ENCODE measurements at places on chromosomes 1 and 21.

DNA sequence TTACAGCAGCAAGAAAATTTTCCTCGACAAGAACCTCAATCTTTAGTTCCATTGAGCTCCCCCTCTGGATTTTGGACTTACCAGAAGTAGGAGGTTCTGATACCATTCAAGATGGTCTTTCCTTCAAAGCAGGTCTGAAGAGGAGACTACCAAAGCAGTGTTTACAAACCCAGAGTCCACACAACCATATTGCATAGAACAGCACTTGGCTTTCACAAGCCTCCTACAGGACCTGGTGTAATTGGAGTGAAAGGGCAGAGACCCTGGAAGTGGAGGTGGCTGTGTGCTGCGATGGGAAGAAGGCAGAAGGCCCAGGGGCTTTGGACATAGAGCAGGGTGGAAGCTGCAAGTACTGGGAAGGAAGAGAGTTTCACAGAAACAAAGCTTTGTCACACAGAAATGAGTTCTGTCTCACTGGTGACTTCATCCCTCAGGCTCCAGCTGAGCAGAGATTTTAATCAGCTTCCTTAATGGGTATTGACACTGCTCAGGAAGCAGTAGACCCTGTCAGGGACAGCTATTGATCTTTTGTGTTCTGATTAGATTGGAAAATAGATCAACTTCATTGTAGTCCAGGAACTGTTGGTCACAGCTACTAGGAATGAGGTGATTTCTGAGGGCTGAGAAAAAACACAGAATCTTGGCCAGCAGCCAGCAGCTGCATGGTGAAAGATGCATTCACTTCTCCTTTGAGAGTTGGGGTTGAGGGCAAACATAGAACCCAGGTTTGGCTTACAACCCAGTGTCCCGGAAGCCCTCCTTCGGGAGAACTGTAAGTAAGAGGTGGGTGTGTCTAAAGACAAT, 124.0 kb downstream of the SYT2 start:
- no peak for DNase-seq

- DNase-seq = no peak
These were observed 430 bp downstream of the WASF2 start for GRCh38 chr1:27489501-27489972.

DNA sequence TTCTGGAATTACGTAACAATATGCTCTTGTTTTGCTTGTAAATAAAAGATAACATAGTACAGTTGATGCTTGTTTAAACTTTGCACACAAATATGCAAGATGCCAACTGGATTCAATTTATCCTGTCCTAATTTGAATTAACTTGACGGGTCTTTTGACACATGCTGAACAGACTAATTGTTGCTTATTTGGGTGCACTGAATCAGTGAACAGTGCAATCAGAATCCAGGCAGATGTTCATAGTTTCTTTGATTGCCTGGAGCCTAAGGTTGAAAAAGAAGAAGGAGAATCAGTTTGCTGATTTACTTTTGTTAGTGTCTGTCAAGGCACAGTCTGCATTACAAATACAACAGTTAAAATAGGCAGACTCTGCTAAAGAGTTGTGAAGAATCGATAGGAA, 307.9 kb downstream of the COL11A1 start:
- DNase-seq = no peak

- no peak for DNase-seq
These were observed 362.9 kb upstream of the VAMP3 start for GRCh38 chr1:7407980-7408770.

DNA sequence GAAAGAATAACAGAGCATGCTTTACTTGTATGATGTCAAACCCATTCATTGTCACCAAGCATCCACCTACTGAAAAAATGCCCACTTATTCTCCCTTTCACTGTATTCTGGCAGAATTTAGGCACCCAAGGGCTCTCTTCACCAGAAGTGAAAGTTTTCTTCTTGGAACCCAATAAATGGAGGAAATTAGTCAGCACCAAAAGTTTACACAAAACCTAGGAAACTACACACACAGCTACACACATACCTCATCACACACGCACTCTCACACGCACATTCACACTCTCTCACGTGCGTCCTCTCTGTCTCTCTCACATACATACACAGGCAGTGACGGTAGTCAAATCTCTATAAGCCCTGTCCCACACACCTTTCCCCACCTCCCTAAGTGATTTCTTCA, 37.6 kb downstream of the MCOLN2 start:
- DNase-seq = no peak

DNA sequence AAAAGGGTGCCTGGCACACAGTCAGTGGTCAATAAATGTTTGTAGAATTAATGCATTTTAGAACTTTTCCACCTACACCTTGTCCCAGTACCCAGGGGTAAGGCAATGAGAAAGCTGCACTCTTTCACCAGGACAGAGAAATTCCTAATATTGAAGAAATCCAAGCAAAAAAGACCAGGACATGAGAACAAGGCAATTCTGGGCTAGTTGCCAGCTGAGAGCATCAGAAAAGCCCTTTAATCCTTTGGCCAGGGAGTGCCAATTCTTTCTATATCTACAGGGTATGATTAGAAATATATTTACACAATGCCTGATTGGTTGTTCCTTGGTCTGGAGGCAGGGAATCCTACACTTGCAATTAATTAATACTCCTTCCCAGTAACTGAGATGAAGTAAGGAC, 492.4 kb upstream of the NFIA start:
- DNase-seq = no peak

GRCh38 chr1:12615159-12615864, 2.7 kb downstream of the DHRS3 start:
- DNase-seq = no peak

GRCh38 chr1:2289607-2290006, 61.5 kb downstream of the SKI start:
- no peak for DNase-seq

DNA sequence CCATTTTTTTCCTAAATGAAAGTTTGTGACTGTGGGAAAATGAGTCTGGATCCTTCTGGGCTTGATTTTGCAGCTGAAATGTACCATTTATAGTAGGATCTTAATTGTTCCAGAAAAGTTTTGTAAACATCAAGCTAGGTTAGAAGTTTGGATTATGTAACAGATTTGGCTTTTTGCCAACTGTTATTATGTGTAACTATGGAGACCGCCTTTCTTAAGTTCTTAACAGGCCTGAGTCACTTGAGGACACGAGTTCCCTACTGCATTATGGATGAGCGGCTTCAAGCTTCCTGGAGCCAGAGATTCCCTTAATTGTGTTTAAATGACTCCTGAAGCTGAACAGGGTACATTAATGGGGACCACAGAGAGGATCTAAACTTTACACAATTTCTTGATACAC, 22.2 kb downstream of the SLC25A33 start:
- no peak for DNase-seq

- no peak for DNase-seq
These were observed 5.8 kb downstream of the ELF3 start for GRCh38 chr1:202016022-202016810.

GRCh38 chr1:176515310-176515709, 52.3 kb downstream of the PAPPA2 start:
- no peak for DNase-seq

DNA sequence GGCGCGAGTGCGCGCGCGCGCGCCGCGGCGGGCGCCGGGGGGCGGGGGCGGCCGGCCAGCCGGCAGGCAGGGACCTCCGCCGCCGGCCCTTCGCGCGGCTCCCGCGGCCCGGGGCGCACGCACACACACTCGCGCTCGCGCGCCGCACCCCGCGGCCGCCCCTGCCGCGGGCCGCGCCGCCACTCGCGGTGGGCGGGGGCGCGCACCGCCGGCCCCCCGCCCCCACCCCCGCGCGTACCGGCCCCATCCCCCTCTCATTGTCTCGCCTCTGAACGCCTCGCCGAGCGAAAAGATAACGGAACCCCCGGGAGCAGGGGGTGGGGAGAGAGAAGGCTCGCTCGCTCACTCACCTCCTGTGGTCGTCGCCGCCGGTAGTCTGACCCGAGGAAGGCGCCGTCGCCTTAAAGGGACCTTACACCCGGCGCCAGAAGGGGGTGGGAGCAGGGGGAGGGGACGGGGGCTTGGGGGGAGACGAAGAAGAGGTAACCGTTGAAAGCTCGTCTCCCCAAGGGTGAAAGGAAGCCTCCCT, 428 bp downstream of the POGZ start:
- no peak for DNase-seq

DNA sequence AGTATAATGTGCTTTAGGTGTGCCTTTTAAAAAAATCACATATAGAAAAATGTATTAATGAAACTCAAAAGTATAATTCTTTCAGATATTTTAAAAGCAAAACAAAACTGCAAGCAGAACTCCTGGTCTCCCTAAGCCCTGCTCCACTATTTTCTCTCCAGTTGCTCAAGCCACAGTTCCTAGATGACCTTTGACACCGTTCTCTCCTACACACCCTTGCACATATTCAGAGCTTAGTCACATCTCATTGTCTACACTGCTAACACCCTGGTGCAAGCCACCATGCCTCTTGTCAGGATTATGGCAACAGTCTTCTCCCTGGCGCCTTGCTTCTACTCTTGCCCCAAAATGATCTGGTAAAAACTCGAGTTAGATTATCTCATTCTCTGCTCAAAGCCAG, 50.2 kb upstream of the ROR1 start:
- no peak for DNase-seq

DNA sequence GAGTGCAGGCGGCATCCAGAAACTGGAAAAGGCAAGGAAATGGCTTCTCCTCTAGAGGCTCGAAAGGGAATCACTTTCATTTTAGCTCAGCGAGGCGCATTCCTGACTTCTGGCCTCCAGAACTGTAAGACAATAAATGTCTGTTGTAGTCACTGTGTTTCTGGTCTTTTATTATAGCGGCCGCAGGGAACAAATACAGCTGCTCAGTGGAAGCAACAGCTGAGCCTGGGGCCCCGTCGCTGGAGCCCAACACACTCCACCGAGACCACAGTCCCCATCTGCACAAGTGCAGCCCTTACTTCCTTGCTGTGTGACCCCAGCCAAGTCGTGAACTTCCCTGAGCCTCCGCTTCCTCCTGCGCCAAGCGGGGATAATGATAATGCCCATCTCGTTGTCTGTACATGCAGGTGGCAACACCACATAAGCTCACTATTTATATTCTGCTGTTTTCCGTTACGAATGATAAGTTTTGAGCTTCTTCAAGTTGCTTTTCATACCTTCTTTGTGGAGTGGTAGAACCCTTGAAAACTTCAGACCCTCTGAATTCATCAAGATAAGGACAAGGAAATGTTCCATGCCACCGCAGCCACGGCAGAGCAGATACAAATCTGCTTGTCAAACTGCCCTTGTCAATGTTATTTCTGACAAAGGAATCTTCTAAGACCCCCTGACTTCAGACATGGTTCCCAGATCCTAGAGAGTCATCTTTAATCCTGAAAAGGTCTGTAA, 3.2 kb upstream of the LAPTM5 start:
- DNase-seq = no peak

- no peak for DNase-seq
These were observed 91.8 kb downstream of the CHD1L start for GRCh38 chr1:147334292-147334691.

GRCh38 chr1:118338936-118339335, 153.9 kb upstream of the SPAG17 start:
- no peak for DNase-seq

DNA sequence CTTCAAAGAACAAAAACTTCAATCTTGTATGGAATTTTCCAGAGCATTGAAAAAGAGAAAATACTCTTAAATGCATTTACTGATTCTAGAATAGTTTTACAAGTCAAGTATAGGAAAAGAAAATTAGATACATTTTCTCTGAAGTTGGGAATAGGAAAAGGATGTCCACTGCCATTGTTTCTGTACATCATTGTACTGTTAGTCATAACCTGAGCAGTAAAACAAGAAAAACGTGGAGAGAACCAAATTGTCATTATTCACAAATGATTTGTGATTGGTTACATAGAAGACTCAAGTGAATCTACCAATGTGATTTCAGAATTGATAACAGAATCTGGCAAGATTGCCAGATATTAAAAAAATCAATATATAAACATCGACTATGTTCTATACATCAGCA, 27.4 kb downstream of the PRKACB start:
- no peak for DNase-seq

DNA sequence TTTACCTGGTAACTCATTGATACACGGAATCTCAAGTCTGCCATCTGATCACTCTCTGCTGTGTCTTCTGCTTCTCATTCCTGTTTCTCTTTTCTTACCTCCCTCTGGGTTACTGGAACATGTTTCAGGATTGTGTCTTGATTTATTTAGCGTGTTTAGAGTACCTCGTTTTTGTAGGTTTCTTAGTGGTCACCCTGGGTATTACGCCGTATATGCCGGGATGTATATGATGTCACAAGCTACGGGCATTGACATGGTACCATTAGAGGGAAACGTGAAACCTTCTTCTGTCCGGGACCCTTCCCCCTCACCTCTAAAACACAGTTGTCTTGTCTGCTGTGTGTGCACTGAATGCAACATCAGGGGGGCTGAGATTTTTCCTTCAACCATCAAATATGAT, 2.8 kb downstream of the ACTRT2 start:
- DNase-seq = no peak

- no peak for DNase-seq
These were observed 40.3 kb downstream of the PRRX1 start for GRCh38 chr1:170704256-170704655.

- no peak for DNase-seq
These were observed 582.2 kb upstream of the ADGRL4 start for GRCh38 chr1:79588719-79589118.

GRCh38 chr1:229227298-229227919, 43.5 kb upstream of the RAB4A start:
- DNase-seq = no peak

GRCh38 chr1:219294251-219294650, 120.6 kb downstream of the LYPLAL1 start:
- DNase-seq = no peak

GRCh38 chr1:112146201-112146715, 156.8 kb upstream of the KCND3 start:
- DNase-seq = no peak

GRCh38 chr21:32604464-32604863, 7.7 kb downstream of the CFAP298 start:
- DNase-seq = no peak

DNA sequence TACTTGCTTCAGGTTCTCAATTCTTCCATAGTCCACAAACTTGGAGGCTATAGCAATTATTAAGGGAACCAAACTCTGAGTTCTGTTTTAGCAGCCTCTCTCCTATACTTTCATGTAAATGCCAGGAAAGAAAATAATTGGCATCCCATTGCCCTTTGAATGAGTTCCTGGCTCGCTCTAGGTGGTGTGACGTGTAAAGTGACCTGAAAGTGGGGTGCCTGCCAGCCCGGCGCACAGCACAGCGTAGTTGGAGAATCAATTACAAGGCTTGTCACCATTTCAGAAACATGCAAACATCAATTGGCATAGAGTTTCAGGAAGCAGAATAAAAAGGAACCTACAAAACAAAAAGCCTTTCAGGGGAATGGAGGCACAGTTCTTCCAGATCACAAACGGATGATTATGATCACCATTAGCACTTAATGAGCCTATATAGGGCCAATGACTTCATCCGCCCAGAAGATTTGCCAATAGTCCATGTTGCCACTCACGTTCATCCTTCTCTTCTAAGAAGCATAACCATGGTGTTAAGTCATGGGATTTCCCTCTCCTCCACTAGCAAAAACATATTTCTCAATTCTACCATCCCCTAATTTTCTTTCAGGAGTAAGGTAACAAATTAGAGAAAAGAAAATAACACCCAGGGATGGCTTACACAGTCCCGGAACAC, 354.6 kb upstream of the ADGRL2 start:
- no peak for DNase-seq

- no peak for DNase-seq
These were observed 492.2 kb upstream of the DAB1 start for GRCh38 chr1:57916041-57916440.

Data from SIG-M5 (cell line).